ENCODE measurements at places on chromosomes 1 and 21.

DNA sequence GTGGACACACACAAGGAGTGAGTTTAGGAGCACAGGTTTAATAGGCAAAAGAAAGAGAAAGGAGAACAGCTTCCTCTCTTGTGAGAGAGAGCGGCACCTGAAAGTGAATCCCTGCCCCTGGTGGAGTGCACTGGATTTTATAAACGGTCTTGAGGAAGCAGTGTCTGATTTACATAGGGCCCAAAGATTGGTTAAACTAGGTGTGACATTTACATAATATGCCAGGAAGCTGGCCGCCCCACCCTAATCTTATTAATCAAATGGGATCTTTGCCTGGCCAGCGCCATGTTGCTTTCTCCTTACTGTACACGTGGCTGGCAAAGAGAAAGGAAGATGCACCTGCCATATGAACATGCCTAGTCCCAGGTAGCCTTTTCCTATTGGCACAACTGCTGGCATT, 38.7 kb downstream of the CFH start:
- DNase-seq, result no peak

GRCh38 chr1:161282991-161283390, 24.4 kb downstream of the PCP4L1 start:
- DNase-seq, result no peak

DNA sequence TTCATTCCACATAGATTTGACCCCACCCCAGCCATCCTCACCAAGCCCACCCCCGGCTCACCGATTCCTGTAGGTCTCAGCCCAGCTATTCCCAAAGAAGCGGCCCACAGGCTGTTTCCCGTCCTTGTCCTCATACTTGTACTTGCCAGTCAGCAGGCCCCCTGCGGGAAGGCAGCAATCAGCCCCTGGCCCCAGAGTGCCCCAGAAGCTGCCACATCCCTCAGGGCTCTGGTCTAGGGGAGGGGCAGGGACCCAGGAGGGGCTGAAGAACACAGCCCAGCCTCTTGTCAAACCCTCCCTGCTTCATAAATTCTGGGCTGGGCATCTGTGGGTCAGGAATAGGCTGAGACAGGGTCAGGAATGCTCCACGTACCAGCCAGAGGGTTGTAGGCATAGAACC, 5.0 kb downstream of the AKR7A2 start:
- DNase-seq, result no peak

- no peak for DNase-seq
These were observed 1.1 kb downstream of the VANGL2 start for GRCh38 chr1:160401487-160401805.

DNA sequence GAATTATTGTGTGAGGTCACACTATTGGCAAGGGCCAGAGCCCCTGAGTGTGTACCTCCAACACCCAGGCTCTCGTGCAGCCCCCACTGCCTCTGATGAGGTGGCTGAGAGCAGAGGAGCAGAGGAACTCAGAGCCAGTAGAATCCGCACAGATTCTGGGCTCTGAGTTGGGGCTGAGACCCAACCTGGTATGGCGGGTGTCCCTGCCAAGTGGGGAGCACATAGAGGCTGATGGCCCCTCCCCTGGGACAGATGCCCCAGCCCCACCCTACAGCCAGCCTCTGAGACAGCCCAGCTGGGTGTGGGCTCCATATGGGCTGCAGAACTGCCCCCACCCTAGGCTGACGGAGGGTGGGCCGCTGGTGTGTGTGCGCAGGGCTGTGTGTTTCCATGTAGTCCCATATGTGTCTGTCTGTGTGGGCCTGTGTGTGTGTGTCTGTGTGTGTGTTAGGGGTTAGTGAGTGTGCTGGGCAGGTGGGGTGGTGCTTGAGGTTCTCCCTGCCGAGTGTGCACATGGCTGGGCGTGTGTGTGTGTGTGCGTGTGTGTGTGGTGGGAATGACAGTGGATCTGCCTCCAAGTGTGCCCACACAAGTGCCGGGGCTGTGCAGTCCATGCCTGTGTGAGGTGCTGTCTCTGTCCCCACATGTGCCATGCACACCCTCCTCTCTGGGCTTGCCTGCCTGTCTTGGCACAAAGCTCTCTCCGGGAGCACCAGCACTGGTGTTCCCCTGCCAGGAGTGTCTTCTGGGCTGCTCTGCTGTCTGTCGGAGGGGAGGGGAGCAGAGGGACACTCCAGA, 24.4 kb downstream of the FOXO6 start:
- no peak for DNase-seq

All from SK-MEL-5 (cell line).